Activated gamma-delta T cell treated with Interleukin-2 at 50 U/mL for 16 hours (primary cell): ENCODE measurements at places on chromosomes 2 and 18.

GRCh38 chr18:50356036-50356945 lies 18.6 kb upstream of the SKA1 start:
- DNase-seq: no peak

GRCh38 chr2:234588054-234588430 lies 91.2 kb upstream of the ARL4C start:
- DNase-seq: no peak

DNA sequence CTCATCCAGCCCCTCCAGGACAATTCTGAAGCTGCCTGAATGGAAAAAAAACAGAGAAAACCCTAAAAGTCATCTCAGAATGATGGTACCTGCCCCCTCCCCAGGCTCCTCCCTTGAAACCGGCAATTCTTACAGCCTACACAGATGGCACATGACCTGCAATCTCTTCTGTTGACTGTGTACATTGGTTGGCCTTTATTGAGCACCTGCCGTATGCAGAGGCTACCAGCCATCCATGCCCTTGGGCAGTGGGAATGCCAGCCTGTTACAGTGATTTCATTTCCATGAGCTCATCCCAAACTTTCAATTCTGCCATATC lies 57.1 kb downstream of the EMX1 start:
- no peak for DNase-seq

DNA sequence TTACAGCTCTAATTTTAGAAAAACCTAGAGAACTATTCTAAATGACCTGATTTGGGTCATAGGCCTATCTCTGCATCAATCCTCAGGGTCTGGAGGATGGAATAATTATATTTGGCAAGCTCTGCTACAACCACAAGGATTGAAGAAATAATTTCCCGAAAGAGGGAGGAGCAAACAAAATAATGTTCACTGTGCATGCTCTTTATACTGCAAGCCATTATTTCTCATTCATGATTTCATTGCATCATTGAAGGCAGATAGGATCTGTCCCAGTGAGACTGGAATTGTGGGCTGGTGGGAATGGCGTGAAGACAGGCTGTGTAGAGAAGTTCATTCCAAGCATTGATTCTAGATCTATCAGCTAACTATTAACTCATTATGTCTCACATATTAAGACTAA lies 12.7 kb upstream of the MAPRE2 start:
- no peak for DNase-seq

DNA sequence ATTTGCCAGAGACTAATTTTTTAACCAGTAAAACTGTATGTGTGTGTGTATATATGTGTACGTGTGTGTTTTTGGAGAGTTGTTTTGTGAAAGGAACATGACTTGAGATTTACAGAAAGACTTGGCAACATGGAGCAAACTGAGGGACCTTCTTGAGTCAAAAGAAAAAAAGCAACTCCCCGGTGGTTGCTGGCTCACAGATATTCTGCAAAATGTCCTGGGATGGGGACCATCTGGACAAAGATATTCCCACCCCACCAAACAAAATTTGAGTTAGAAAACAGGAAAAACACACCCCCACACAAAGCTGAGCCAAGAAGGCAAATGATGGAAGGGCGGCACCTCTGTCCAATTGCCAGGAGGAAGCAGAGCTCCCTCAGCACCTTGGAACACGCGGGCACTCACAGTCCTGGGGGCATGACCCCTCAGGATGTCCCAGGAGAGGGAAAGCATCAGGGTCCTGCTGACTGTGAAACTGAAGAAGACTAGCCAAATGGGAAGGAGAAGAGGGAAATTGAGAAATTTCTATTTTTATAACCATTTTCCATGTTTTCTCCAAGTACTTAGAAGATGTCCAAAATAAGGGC lies 290.2 kb upstream of the ACVR2A start:
- DNase-seq: no peak

DNA sequence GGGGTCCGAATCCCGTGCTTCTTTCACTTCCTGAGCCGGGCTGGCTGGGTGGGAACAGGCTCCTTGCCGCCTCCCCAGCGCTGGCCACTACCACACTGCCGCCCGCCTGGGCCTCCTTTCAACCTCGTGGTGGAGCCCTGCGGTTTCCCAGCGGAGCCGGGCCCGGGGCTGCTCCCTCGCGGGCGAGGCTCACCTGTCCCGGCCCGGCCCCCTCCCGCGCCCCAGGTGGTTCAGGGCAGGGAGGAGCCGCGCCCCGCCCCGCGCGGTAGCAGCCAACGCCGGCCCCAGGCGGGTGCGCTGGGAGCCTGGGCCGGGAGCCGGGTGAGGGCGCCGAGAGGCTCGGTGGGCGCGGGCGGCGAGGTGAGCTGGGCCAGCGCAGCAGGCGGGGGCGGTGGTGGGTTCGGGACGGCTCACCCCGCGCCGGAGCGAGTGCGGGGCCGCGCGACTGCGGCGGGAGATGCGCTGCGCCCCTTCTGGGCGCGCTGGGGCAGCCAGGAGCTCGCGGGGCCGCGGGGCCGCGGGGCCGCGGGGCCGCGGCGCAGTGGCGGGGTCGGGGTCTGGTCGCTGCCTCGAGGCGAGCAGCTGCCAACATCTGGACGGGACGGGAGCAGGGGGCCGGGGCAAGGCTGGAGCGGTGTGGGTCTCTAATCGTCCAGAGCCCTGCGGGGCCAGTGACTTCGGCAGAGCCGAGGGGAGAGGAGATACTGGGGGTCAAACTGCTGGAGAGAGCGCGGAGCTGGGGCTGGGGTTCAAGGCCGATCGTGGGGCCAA lies at the start of gene LYPD6B:
Gene LYPD6B (plus strand): TSS at position 258 of the 771 bp plus-strand sequence. CDS start 92,250 bp downstream, outside the sequence.
- no peak for DNase-seq

GRCh38 chr2:2699121-2699505 lies 368.0 kb upstream of the MYT1L start:
- DNase-seq: no peak

DNA sequence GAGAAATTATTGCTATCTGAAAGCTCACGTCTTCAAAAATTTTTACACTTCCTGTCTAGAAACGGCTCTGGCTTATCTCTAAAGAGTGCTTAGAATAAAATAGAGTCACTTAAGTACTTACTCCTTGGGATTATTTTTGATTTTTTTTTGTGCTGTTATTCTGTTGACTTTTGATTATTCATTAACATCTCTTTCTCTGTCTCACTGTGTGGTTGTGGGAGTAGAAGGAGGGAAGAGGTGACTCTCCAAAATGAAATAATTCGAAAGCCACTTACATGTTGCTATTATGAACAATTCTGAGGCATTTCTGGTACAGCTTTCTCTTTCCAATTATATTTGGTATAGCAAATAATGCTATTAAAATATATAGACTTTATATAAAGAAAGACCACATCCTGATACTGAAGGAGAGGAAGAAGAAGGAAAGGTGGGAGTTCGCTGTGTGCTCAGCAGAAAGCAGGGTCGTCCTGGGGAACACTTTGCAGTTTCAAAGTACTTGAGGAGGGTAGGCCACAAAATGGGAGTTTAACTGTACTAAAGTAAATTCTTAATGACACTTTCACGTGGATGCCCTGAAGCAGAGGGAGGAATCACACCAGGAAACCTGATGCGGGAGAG lies 9.6 kb upstream of the MMADHC start:
- DNase-seq: no peak

GRCh38 chr2:173001664-173002604 lies 73.7 kb upstream of the MAP3K20 start:
- DNase-seq: no peak

GRCh38 chr18:8835521-8835953 lies 130.2 kb downstream of the MTCL1 start:
- no peak for DNase-seq

- no peak for DNase-seq
These were observed 393.6 kb upstream of the ID2 start for GRCh38 chr2:8288206-8288605.

DNA sequence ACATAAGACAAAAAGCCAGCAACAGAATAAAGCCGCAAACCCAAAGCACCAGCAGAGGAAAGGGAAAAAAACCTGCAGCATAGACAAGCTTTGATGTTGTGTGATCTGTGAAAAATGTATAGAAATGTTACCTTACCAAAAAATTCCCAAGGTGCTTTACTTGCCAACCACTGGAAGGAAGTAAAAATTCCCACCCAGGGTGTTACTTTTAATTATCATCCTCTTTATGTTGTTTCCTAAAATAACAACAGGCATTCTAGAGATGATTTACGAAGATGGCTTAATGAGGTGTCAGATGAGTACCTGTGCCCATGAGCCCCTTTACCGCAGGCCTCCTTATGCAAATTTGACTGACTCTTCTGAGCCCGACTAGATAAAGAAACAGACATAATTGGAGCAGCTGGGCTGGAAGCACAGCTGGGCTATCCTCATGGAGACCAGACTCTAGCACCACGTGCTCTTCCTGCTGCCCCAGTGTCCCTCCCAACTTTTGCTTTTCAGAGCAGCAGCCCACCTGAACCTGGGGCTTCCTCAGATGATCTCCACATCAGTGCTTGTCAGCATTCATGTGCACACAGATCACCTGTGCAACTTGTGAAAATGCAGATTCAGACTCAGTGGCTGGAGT lies 41.5 kb downstream of the SRSF7 start:
- DNase-seq: peak; percentile 32

DNA sequence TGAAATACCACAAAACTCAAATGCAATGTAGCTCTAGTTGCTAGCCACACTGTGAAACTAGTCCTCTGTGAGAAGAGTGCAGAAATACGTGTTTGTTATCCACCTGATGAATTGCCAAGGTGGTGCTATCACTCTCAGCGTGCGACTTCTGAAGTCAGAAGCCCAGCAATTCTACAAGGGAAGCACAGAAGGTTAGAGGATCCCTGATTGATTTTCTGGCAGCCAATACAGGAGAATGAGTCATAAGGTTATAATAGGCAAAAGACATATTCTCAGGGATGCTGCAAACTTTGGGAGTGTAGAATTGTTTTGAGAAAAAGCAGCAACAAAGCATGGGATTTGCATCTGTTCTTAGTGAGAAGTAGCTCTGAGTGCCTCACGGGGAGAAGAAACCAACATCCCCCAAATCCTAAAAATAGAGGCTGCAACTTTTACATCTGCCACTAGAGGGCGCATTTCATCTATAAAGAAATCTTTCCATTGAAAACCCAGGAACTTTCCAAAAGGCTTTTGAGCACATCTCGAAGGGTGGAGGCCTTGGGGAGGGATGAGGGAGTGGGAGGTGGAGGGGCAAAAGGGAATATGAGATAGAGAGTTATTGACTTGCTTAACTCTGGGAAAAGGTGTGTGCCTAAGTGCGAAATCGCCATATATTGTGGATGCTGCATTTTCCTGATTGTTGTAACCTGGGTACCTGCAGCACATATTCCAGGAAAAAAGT lies 78.0 kb downstream of the TMEM182 start:
- peak; percentile 11 for DNase-seq

DNA sequence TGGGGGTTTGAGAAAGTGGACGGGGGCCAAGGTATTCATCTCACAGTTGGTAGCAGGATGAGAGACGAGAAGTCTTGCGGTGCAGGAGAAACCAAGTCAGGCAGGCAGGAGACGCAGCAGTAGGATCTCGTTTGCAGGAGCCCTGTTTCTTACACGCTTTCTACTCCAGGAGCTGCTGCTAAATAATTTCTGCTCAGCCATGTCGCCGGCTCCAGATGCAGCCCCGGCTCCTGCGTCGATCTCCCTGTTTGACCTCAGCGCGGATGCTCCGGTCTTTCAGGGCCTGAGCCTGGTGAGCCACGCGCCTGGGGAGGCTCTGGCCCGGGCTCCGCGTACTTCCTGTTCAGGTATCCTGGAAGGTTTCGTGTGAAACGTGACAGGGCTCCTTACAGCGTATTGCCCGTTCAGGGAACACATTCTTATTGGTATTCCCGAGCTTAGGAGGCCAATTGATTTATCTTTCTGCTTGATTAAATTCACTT lies 494 bp downstream of the ANKZF1 start:
- no peak for DNase-seq

GRCh38 chr2:223048519-223048918 lies 3.5 kb upstream of the KCNE4 start:
- DNase-seq: no peak

GRCh38 chr2:239765076-239765845 lies 259.9 kb downstream of the NDUFA10 start:
- DNase-seq: no peak

DNA sequence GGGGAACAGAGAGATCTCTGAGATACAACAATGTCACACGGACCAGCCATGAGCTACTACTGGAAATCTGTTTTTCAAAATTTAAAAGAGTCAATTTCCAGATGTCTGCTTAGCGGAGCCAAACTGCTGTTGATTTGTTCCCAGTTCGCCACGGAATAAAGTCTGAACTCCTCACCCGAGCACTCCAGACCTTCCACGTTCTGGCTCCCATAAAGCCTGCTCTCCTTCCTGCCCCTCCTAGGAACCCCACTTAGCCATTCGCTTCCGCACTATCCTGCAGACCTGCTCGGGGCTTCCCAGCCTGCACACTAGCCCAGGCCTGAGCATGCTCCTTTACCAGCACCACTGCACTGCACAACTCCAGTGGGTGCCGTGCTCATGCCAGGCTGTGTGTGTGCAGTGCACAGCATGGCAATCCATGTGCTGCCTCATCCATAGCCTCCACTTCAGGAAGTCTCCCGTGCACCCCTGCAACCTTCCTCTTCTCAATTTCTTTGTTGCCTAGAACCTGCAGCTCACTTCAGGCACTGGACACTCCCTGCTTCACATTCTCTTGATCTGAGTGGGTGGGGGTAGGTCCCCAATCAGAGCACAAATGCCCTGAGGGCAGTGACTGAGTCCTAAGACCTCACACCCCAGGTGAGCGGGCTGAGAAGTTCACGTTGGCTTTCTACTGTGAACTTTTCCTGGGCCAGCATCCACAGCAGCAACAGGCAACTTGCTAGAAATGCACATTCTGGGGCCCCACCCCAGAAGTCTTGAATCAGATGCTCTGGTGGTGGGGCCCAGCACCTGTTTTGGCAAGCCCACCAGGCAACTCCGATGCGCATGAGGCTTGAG lies 53.7 kb downstream of the ZBTB7C start:
- no peak for DNase-seq

DNA sequence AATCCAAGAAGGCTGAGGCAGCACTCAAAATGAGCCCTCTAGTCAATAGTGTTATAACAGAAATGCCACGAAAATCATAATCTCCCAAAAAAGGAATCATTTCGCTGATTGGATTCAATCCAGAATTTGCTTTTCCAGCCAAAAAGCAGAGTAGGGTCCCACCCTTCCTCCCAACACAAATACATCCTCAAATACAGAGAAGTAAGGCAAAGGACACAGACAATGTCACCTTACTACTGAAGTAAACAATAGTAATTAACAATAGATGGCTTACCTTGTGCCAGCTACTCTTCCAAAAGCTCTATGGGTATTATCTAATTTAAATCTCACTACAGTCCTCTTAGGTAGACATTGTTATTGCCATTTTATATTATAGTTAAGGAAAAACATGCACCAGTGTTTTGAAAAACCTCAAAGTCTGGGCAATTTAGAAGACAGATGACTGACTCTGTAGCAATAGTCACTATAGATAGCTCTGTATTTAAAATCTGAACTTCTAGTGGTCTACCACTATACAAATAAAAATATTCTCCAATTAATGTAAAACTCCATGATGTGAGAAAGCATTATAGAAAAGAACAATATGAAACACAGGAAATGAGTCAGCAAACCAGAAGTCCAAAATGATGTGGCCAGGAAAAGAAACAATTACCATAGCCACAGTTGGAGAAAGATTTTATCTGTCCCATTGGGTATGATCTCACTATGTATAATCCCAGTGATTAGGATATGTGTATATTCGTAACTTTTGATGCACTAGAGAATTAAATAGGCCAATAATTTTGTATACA lies 305.0 kb upstream of the ERBB4 start:
- no peak for DNase-seq

GRCh38 chr2:10305254-10305635 lies 2.5 kb downstream of the HPCAL1 start:
- no peak for DNase-seq
